ENCODE measurements at places on chromosomes 3 and 15.

DNA sequence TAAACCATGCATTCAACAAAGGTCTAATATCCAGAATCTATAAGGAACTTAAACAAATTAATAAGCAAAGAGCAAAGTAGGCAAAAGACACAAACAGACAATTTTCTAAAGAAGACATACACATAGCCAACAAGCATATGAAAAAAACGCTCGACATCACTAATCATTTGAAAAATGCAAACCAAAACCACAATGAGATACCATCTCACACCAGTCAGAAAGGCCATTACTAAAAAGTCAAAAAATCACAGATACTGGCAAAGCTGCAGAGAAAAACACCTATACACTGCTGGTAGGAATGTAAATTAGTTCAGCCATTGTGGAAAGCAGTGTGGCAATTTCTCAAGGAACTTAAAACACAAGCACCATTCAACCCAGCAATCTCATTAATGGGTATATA, 53.8 kb downstream of the FSIP1 start:
- peaks cover 4% of the 10 kb centered on the region for H3K27me3 ChIP-seq
- H3K4me3 ChIP-seq, result no peak overlapping the region
- H3K4me1 ChIP-seq, result no peaks in the 10 kb centered on the region

DNA sequence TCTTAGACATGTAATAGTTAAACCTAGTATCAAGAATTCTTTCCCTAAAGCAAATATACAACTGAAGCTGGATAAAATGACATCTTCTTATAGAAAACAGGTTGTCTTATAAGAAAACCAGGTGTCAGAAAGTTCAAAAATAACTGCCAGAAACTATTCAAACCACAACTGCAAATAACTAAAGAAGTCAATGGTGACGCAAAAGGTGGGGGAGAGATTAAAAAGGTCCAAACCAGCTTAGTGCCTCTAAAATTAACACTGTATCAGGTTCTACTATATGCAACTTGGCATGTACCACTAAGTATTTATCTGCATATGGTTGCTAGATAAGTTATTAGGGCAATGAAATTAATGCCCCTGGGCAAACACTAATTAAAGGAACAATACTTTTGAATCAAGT, 136.8 kb downstream of the TBL1XR1 start:
- H3K27ac ChIP-seq, result no peak overlapping the region
- DNase-seq, result no peak
- H3K27me3 ChIP-seq, result no peaks in the 10 kb centered on the region
- H3K36me3 ChIP-seq, result peaks cover 35% of the 10 kb centered on the region

DNA sequence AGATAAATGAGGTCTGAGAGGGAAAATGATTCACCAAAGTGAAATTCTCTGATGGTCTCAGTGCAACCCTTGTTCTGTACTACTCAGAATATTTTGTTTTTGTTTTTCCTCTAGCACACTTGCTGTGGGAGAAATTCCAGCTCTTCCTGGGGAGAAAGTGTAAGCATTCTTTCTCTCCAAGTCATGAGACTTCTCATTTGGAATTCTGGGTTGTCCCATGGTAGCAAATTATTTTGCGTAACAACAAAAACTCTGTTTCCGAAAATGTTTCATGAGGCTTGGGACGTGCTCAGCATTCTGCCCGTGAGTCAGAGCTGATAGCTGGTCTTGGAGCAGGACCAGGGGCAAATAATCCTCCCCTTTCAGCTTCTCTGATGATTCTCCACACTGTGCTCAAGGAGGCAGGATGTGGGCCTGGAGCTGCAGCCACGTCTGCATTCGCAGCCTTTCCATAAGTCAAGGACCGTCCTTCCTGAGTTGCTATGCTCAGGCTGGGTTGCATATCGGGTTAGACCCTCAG, 70.3 kb downstream of the SENP2 start:
- no peaks in the 10 kb centered on the region for H3K36me3 ChIP-seq
- no peak overlapping the region for H3K27ac ChIP-seq
- no peak for DNase-seq
- no peaks in the 10 kb centered on the region for H3K27me3 ChIP-seq

DNA sequence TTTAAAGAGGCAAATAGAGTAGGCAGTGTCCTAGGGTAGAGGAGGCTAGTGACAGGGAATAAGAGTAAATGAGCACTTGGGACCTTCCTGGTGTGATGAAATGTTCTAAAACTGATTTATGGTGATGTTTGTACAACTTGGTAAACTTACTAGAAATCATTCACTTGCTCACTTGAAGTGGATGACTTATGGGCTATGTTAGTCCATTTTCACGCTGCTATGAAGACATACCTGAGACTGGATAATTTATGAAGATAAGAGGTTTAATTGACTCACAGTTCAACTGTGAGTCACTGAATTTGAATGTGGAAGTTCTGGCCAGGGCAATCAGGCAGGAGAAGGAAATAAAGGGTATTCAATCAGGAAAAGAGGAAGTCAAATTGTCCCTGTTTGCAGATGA, 31.7 kb upstream of the DHX36 start:
- H3K27me3 ChIP-seq, result peaks cover 6% of the 10 kb centered on the region
- H3K4me1 ChIP-seq, result no peaks in the 10 kb centered on the region
- no peak overlapping the region for H3K27ac ChIP-seq
- no peak for DNase-seq
- no peaks in the 10 kb centered on the region for H3K36me3 ChIP-seq
- H3K4me3 ChIP-seq, result no peak overlapping the region

DNA sequence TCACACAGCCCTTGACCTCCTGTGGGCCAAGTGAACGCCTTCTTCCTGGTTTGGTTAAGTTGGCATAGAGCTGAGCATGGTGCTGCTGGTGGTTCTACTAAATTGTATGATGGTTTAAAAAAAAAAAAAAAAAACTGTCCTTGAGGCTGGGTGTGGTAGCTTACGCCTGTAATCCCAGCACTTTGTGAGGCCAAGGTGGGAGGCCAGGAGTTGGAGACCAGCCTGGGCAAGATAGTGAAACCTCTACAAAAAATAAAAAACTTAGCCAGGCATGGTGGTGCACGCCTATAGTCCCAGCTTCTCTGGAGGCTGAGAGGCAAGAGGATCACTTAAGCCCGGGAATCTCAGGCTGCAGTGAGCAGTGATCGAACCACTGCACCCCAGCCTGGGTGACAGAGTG, 58.9 kb upstream of the FLNB start:
- no peaks in the 10 kb centered on the region for H3K4me1 ChIP-seq
- H3K27ac ChIP-seq, result no peak overlapping the region
- H3K27me3 ChIP-seq, result no peaks in the 10 kb centered on the region

DNA sequence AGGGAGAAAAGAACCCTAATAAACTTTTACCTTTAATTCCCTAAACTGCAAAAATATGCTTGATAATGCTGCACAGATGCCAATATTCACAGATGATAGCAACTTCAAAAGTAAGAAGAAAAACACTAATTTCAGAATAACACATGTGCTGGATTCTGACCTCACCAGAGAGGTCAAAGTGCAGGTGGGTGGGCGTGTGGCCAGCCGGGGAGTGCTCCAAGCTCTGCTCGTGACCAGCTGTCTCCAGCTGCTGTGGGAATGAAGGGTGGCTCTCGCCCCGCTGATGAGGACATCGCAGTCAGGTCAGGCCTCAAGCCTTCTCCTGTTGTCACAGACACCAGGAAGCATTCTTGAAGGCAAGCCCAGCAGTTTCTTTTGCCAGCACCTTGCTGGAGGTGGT, 57.1 kb downstream of the ADAMTS17 start:
- H3K36me3 ChIP-seq, result no peaks in the 10 kb centered on the region
- H3K27ac ChIP-seq, result no peak overlapping the region
- H3K4me1 ChIP-seq, result no peaks in the 10 kb centered on the region
- H3K27me3 ChIP-seq, result no peaks in the 10 kb centered on the region

GRCh38 chr3:100030346-100030745, 84.0 kb downstream of the FILIP1L start:
- H3K4me1 ChIP-seq, result peaks cover 10% of the 10 kb centered on the region
- no peak overlapping the region for H3K27ac ChIP-seq
- no peak for DNase-seq
- no peaks in the 10 kb centered on the region for H3K27me3 ChIP-seq

GRCh38 chr15:39787479-39787878, 4.8 kb upstream of the FSIP1 start:
- DNase-seq, result no peak
- no peak overlapping the region for H3K27ac ChIP-seq
- H3K4me3 ChIP-seq, result no peak overlapping the region
- peaks cover 45% of the 10 kb centered on the region for H3K4me1 ChIP-seq
- H3K27me3 ChIP-seq, result peaks cover 4% of the 10 kb centered on the region

DNA sequence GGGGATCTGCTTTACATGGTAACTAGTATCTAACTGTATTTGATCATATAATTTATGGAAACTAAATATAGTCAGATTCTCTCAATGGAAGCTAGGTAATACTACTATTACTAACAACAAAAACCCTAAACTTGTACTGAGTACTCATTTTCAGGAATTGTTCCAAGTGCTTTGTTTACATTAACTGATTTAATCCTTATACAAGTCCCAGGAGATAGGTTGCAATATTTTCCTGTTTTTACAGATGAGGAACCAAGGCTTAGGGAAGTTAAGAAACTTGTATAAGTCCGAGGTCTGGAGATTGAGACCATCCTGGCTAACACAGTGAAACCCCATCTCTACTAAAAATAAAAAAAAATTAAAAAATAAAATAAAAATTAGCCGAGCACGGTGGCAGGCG, 7.5 kb upstream of the MTHFS start:
- peaks cover 24% of the 10 kb centered on the region for H3K4me1 ChIP-seq
- no peak for DNase-seq
- no peak overlapping the region for H3K4me3 ChIP-seq
- peaks cover 52% of the 10 kb centered on the region for H3K36me3 ChIP-seq
- no peaks in the 10 kb centered on the region for H3K27me3 ChIP-seq

DNA sequence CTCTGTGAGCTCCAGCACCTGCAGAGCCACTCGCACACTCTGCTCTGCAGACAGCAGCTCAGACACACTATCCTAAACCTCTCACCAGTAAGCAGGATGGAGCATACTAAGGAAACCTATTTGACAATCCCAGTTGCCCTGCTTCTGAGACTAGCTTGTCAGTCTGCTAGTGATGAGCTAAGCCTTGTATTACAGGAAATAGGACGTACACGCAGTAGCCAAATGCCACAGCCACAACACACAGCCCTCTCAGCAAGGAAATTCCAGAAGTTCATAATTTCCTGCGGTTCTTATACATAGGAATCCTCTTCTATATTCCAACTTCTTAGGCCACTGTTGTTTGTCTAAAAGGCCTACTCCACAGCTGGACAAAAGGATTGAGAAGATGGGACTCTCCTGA, 74.5 kb downstream of the MYLK start:
- no peaks in the 10 kb centered on the region for H3K4me1 ChIP-seq
- peaks cover 7% of the 10 kb centered on the region for H3K27me3 ChIP-seq
- no peak for DNase-seq
- H3K4me3 ChIP-seq, result no peak overlapping the region
- no peaks in the 10 kb centered on the region for H3K36me3 ChIP-seq
- H3K27ac ChIP-seq, result no peak overlapping the region

- no peak for DNase-seq
- no peaks in the 10 kb centered on the region for H3K4me1 ChIP-seq
- no peak overlapping the region for H3K4me3 ChIP-seq
- H3K27ac ChIP-seq, result no peak overlapping the region
Measured at GRCh38 chr15:54917312-54917711, 279.4 kb downstream of the RSL24D1 start.

DNA sequence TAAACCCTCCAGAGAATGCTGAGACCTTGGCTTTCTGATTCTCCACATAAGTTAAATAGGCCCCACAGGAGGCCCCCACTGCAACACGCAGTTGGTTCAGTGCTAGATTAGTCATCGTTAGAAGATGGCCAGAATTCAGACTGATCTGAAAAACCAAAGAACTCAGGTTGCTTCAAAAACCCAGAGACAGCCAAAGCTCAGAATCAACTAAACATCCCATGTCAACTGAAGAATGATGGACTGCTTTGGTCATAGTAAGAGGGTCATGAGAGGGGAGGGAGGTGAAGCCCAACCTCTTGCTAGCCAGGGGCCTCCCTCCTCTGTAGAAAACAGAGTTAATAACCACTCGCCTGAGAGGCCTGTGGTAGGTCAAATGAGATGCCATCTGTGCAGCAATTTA, 93.1 kb downstream of the AKAP13 start:
- peak overlapping the region; percentile 2 for H3K27ac ChIP-seq
- H3K36me3 ChIP-seq, result peaks cover 10% of the 10 kb centered on the region
- no peak for DNase-seq
- no peak overlapping the region for H3K4me3 ChIP-seq
- no peaks in the 10 kb centered on the region for H3K27me3 ChIP-seq
- peaks cover 39% of the 10 kb centered on the region for H3K4me1 ChIP-seq

DNA sequence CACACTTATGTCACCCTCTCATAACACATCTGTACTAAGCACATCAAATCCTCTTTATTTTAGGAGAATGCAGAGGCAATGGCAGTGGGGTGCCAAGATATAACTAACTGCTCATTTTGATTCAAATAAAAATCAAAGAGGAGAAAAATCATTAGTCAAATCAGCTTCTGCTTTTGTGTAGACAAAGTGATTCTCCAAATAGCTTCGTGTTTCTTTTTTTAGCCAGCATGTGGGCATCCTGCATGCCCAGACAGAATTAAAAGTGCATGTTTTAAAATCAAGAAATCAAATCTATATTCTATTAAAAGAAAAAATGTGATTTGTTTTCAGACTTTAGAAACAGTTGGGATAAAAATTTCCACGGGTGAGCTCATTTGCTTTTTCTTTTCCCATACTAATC, 761.3 kb upstream of the CFAP20DC start:
- no peaks in the 10 kb centered on the region for H3K27me3 ChIP-seq
- H3K4me3 ChIP-seq, result no peak overlapping the region
- H3K27ac ChIP-seq, result no peak overlapping the region
- H3K36me3 ChIP-seq, result no peaks in the 10 kb centered on the region

DNA sequence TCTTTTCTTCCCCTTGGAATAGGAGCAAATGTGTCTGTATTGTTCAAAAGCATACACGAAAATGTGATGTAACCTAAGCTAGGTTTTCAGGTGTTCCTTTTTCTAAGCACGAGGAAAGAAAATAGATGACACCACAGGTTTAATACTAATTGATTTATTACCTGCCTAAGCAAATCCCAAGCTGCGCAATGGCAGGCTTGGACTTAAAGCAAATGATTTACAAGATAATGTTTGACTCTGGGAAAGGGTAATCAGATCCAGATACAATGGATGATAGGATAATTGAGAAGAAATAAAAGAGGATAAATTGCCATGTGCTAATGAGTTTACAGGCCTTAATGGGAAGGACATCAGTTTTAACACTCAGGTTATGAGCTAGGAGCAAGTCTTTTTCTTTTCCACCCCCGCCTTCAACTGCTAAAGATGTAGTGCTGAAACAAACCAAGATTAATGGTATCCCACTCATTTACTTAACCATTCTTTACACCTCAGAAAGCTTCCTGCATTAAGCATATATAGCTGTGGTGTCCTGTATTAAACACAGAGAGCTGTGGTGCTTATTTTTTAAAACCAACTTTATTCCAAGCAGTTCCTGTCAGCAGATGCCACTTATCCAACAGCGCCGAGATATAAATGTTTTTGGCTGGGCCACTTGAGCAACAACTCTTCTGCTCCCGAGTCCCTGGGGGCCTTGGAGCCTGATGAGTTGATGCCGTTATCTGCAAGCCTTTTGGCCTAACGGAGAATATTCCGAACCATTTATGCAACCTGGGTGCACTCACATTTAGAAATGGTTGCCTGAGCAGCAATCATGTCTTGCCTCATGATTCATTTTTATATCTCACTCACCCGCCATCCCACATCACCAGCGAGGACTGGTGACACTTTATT, 205.5 kb downstream of the MECOM start:
- H3K4me1 ChIP-seq, result no peaks in the 10 kb centered on the region
- no peak overlapping the region for H3K27ac ChIP-seq
- no peak overlapping the region for H3K4me3 ChIP-seq
- H3K27me3 ChIP-seq, result no peaks in the 10 kb centered on the region

GRCh38 chr15:100721758-100722550, 119.6 kb downstream of the ASB7 start:
- peak; percentile 7 for DNase-seq
- no peak overlapping the region for H3K4me3 ChIP-seq
- peaks cover 4% of the 10 kb centered on the region for H3K27me3 ChIP-seq
- H3K4me1 ChIP-seq, result no peaks in the 10 kb centered on the region
- H3K27ac ChIP-seq, result no peak overlapping the region

Measured in activated CD4-positive, alpha-beta memory T cell treated with anti-CD3 and anti-CD28 coated beads, Interleukin-2, amount 10 ng/mL, durations not matched to agents 7 days and 5 days (primary cell).